ENCODE measurements at places on chromosomes 16 and 17.

- DNase-seq: no peak
These were observed 12.2 kb upstream of the CXCL16 start for GRCh38 chr17:4751932-4752331.

GRCh38 chr16:2250652-2251295, 613 bp downstream of the ECI1 start:
- no peak for DNase-seq

DNA sequence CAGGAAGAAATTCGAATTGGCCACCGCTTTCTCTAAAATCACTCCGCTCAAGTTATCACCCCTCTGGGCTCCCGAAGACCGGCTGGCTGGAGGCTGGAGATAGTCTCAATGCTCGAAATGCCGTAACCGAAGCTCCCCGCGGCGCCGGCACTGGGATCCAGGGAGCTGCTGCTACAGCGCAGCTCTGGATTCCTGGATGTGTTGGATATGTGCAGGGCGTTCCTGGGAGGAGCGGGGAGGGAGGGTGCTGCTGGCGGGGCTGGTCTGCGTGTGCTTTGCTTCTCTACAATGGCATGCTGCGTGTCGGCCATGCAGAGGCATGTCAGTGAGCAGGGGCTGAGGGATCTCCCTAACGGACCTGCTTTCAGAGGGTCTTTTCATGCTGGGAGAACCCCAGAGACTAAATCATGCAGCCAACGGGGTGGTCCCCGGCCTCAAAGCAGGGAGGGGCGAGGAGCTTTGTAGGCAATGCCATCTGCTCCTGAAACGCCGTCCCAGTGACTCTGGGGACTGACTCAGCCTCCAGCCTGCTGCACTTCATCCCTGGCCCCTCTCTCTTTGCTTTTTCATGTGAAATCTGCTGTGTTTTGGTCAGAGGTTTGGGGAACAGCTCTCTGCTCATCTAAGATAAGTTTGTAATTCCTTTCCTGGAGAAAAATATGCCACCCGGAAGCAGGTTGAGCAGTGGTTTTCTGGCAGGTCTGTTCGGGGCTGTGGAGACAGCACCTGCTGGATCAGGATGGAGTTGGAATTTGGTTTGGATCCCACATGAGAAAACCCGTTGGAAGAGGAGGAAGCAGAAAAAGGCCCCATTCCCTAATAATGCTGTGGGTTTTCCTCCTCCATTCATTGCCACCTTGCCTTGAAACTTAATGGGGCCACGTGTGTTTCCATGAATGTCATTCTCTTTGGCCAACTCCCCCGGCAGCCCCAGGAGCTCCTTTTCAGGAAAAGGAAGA, 311.4 kb downstream of the SEC14L1 start:
- DNase-seq: no peak

DNA sequence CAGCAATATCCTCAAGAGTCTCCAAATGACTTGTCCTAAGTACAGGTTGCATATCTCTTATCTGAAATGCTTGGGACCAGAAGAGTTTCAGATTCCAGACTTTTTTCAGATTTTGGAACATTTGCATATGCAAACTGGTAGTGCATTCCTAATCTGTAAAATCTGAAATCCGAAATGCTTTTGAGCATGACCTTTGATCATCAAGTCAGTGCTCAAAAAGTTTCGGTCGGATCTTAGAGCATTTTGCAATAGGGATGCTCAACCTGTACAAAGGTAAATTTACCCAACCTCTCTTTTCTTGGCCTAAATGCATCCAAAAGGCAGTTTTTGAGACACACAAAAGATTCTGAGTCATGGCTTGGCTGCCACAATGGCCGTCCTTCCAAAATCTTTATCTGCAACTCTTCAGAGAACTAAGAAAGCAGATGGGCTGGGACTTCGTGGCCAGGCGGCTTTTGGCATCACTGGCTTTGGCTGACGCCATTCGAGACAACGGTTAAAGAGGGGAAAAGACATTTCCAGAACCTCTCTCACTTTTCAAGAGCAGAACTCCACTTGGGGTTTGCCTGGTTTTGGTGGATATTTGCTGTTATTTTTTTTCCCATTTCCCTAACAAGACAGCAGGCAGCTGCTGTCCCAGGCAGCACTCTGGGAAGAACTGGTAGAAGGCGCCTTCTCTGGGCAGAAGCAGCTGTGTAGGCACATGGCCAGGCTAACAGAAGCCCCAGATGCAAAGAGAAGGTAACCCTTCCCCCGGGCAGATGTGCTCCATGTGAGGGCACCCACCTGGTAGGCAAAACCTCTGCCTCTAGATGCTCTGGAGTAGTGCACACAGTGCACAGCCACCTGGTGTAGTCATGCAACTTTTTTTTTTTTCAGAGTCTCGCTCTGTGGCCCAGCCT, 8.9 kb downstream of the CPPED1 start:
- DNase-seq: no peak

GRCh38 chr17:36661047-36661666, 59.8 kb downstream of the MRM1 start:
- DNase-seq: peak; percentile 75

All from NCI-H748 treated with DMSO at 0.1 percent for 48 hours (cell line).